ENCODE measurements at places on chromosomes 13 and 19.

DNA sequence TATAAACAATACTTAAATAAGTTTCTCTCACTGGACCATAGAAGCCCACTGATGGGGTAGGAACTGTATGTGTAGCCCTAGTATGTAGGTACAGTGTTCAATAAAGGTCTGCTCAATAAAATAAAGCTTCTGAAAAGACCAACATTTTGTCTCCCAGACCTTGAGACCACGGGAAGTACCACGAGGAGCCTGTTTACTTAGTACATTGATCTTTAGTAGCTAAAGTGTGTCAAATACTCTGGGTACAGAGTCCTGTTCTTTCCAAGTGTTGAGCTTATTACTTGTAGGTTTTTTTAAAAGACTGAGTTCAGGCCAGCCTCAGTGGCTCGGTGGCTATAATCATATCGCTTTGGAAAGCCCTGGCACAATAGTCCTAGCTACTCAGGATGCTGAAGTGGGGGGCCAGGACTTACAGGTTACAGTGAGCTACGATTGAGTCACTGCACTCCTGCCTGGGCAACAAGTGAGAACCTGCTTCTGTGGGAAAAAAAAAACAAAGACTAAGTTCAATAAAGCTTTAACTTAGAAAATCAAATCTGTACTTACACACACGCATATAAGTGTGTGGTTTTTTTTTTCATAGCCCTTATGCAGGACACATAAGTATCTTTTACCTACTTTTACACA is 3.4 kb downstream of the MTRF1 start:
- DNase-seq, result no peak

DNA sequence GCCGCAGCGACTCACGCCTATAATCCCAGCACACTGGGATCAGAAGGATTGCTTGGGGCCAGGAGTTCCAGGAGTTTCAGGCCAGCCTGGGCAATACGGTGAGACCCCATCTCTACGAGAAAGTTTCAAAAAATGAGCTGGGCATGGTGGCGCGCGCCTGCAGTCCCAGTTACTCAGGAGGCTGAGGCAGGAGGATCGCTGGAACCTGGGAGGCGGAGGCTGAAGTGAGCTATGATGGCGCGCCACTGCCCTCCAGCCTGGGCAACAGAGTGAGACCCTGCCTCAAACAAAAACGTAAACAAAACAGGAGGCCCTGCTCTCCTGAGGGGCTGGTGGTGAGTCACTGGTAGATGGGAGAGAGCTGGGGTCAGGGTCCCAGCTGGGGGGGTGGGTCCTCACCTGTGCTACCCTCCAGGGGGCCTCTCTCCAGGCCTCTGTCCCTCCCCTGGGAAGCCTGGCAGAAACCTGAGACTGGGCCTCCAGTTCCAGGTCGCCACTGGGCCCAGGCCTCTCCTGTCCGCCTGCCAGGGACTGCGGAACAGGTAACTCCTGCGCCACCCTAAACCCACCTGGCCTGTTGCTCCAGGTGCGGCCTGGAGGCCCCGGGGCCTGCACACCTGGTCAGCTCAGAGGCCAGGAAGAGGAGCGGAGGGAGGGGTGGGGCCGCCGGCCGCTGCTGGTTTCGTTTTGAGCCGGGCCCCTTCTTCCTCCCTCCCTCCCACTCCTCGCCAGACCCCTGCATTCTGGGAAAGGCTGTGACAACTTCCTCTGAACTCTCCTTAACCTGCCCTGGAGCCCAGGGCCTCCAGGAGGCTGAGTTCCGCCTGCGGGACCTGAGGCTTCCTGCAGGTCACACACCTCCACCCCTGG is 17.2 kb upstream of the ZBTB7A start:
- peak; percentile 57 for DNase-seq

GRCh38 chr19:12921047-12921446 is 2.0 kb upstream of the SYCE2 start:
- DNase-seq, result no peak

- DNase-seq, result peak; percentile 64
Observed at GRCh38 chr13:27339299-27339698, 68.7 kb downstream of the RASL11A start.

DNA sequence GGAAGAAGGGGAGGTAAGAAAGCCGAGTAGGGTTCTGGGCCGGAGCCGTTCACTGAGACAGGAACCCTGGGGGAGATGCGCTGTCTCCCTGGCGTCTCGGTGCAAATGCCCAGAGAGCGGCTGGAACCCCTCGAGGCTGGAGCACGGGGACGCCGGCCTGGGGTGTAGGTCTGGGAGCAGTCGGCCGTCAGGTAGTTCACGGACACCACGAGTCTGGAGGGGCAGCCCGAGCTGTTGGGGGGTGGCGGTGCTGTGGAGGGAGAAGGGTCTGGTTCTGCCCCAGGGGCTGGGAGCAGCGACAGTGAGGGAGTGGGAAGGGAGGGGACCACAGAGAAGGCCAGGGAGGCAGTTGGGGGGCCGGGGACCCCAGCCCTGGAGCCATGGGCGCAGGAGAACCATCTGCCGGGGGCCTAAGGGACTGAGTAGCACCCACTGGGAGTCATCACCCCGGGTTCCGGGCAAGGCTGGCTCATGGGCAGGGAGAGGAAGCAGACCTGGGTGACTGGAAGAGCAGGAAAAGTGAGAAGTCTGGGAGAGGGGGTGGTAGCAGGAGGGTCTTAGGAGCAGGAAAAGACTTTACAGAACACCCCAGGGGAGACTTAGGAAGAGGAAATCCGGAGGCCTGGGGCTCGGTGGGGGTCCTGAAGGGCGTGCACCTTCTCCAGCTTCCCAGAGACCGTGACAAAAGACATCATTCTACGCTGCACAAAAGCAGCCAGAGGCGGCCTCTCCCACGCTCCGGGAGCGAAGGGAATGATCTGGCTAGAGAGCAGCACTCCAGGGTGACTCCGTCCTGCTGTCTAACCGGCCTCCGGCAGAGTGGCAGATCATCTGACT is 173.1 kb upstream of the SOX1 start:
- DNase-seq, result no peak

- DNase-seq, result no peak
Observed at GRCh38 chr19:13269348-13269747, 119.1 kb downstream of the IER2 start.

DNA sequence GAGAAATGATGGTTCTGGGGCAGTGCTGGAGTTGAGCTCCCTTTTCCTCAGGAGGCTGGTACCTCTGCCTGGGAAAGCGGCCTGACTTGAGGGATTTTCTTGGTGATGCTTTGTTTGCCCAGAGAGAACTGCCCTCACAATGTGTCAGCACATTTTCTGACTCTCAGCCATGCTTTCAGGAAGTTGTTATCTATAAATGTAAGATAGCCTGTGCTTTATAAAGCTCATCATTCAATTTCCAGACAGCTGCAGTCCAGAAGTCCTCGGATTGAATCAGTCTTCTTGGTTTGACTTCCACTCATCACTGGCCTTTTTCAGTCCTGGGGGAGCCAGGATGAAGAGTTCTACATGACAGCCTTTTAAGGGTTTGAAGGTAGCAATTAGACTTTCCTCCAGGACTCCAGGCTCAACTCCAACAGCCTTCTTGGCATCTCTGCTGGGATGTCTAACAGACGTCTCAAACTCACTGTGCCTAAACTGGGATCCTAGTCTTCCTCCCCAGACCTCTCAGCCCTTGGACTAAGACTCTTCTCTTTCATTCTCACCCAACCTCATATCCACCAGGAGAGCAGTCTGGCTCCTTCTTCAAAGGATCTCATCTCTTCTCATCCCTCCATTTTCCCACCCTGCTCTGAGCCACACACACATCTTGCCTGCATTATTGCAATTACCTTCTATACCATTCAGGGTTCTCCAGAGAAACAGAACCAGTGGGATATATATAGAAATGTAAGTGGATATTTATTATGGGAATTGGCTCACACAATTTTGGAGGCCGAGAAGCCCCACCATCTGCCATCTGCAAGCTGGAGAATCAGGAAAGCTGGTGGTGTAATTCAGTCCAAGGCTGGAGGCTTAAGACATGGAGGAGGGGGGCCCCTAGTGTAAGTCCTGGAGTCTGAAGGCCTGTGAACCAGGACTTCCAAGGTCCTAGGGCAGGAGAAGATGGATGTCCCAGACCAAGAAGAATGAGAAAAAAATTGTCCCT is 13.1 kb downstream of the ERICH6B start:
- DNase-seq, result no peak

- peak; percentile 94 for DNase-seq
Observed at GRCh38 chr19:10251792-10252694, at the start of gene MRPL4. MRPL4 (plus strand) TSS chr19:10252214; CDS start chr19:10252254, 40 bp downstream.

- no peak for DNase-seq
Observed at GRCh38 chr13:82925114-82925513, 957.2 kb downstream of the SLITRK1 start.

DNA sequence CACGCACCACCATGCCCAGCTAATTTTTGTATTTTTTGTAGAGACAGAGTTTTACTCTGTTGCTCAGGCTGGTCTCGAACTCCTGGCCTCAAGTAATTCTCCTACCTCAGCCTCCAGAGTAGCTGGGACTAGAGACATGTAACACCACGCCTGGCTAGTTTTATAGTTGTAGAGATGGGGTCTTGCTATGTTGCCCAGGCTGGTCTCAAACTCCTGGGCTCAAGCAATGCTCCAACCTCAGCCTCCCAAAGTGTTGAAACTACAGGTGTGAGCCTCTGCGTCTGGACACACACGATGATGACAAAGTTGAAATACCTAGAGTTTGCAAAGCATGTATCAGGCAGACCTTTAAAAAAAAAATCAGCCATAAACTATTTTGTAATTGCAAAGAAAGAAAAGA is 4.6 kb upstream of the PTOV1 start:
- DNase-seq, result no peak

DNA sequence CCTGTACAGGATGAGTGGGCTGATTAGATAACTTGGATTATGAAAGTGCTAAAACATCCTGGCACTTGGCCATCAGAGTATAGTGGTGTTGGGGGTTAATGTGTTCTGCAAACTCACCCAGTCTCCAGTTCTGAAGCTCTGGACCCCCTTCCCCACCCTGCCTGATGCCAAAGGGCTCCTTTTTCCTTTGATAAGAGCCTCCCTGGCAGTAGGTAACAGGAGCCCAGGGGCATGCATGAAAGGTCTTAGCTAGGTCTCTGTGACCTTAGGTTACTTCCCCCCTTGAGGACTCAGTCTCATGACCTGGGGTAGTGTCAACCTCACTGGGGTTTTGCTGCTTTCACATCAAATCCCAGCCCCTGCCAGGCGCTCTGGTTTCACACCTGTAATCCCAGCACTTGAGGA is 2.5 kb downstream of the RPS28 start:
- DNase-seq, result no peak

DNA sequence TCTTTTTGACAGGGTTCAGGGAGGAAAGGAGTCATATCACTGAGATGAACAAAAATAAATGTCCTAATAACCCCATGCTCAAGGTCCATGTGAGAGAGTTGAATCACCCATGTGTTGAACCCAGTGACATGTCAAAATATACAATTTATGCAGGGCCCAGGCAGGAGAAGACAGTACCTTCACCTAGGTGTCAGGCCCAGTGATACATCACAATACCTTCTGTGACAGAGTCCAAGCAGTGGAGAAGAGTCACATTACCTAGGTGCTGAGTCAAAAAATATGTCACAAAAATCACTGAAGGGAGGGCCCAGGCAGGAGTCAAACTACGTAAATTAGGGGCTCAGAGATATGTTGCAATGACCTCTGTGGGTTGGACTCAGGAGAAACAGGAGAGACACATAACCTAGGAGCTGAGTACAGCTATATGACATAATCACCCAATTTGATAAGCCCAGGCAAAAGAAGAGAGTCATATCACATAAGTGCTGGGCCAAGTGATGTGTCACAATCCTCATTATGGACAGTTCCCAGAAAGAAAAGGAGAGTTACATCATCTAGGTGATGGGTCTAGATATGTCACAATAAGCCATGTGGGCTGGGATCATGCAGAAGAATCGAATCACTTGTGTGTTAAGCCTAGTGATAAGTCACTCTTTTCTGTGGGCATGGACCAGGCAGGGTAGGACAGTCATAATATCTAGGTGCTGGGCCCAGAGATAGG is 13.8 kb upstream of the ZNF724 start:
- DNase-seq, result no peak

DNA sequence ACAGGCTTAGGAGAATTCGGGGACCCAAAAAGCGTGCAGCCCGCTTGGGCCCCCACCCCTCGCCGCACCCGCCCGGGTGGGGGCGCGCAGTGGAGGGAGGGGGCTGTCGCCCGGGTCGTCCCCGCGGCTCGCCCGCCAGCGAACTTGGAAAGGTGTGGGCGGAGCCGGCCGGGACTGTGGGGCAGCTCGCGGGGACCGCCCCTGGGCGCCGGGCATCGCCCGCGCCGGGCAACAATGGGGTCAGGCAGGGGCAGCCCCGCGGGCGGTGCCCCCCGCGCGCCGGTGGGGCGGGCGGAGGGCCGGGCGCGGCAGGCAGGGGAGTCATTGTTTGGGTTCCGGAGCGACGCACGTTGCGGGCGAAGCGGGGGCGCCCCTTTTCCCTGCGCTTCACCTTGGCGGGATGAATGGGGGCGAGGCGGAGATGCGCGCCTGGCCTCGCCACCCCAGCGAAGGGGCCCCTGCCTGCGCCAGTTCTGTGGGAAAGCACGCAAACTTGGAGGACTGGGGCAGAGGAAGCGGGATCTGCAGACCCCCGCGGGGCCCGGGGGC is 647 bp upstream of the KLF12 start:
- DNase-seq, result peak; percentile 34

All from CD8-positive, alpha-beta T cell (primary cell).